ENCODE measurements at places on chromosomes 1 and 21.

DNA sequence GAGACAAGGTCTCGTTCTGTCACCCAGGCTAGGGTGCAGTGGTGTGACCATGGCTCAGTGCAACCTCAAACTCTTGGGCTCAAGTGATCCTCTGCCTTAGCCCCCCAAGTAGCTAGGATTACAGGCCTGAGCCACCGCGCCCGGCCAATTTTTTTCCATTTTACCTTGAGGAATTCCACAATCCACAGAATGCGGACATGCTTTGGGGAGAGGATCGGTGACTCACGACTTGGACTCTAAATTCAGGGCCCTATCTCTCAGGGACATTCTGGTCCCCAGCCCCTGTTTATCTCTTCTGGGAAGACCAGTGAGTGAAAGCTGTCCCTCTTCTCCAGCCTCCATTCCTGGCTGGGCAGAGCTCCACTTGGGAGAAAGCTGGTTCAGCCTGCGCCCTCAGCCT is 5.2 kb downstream of the PADI1 start:
- no peak for DNase-seq

DNA sequence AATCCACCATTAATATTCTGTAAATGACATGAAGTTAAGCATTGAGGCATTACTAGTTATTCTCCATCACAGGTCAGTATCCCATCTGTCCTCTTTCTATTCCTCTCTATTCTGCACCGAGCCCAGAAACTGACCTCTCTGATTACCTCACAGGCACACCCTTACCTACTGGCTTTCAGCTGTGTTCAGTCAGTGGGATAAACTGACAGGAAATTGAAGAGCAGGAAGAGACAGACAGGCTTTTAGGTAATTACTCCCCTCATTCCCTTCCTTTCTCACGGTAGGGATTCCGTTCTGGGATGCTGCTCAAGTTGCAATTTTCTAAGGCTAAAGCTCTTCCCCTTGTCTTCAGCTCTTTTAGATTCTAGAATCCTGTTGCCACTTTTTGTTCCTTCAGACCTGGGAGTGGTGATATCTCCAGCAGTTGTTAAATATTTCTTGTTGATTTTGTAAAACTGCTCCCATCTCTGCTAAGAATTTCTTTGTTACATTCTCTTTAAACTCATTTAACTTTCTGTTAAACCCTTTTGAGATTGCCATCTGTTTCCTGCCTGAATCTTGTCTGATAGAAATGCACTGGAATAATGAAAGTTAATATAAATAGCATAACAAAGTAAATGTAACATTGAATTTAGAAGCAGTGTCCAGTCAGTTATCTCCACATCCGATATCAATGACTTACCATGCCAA is 1063.4 kb downstream of the PLA2G4A start:
- DNase-seq: no peak

DNA sequence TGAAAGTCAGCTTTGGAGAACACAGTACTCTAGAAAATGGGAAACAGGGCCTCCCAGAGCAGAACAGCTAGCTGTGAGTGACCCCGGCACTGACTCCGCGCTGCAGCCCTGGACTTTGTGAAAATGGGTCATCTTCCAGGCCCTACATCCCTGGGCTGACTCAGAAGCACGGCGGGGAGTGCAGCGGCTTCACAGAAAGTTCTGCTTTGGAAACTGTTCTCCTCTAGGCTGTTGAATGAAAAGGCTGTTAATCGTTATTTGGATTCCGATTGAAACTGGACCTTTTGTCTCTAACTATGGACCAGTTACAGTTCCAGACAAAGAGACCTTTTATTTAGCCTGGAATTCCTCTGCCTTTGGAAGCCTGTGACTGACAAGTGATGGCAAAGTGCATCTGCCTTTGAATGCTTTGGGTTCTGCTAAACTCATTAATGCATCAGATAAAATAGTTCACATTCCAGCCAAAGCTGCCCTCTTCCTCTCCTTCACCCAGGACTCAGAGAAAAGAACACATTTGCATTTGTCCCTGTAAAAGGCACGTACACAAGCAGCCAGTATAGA is 144.9 kb upstream of the HOOK1 start:
- no peak for DNase-seq

DNA sequence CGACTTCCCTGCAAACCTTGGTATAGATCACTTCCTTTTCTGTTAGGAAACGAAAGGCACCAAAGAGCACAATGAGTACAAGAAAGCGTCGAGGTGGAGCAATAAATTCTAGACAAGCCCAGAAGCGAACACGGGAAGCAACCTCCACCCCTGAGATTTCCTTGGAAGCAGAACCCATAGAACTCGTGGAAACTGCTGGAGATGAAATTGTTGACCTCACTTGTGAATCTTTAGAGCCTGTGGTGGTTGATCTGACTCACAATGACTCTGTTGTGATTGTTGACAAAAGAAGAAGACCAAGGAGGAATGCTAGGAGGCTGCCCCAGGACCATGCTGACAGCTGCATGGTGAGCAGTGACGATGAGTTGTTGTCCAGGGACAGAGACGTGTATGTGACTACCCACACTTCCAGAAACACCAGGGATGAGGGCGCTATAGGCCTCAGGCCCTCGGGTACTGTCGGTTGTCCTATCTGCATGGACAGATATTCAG is 18.5 kb downstream of the FAM89A start:
- no peak for DNase-seq

- DNase-seq: no peak
Measured at GRCh38 chr21:31730712-31731055, 1.2 kb downstream of the SCAF4 start.

- DNase-seq: no peak
Measured at GRCh38 chr1:184002071-184002470, 35.5 kb downstream of the COLGALT2 start.

DNA sequence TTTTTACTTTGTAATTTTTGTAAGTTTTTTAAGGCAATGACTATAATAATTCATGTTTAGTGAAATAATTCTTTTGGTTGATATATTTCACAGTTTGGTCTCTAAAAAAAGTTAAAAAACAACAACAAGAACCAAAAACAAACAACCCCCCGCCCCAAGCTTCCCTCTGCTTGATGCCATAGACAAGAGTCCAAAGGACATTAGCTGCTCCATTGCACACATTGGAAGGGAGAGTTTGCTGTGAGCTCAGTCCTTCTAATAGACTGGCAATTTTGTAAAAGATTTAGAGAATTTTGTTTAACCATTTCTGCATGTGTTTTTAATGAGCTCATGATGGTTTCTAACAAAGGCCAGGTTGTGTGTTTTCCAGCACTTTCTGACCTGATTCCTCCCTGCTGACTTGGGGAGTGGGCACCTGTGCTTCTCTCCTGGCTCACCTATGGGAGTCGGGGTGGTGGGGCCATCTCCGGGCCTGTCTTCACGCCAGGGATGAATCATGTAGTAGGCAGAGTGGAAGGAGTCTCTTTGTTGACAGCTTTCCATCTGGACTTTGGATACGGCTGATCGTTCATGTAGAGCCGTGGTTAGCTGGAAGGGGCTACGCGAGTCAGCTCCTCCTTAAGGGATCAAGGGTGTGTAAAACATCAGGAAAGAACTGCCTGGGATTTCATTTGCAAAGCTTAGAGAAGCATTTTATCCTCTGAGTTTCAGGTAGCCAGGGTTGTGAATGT is 14.1 kb downstream of the ZBTB18 start:
- no peak for DNase-seq

DNA sequence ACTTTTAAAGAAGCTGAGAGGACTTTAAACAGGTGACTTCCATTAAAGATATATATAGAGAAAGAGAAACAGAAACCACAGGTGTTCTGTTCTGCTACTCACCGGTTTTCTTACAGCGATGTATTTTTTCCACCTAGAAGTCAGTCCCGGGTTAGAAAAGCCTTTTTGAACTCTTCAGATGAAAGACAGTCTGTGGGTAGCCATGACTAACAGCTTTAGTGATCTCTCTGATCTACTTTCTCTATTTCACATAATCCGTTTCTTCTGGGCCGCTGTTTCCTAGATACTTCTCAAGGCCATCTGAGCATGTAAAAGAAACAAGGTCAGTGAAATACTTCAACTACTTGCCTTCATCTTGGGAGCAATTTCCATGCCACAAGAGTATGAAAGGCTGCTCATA is 25.1 kb downstream of the WDR64 start:
- no peak for DNase-seq

- DNase-seq: no peak
Measured at GRCh38 chr1:4562321-4562720, 92.1 kb upstream of the AJAP1 start.

DNA sequence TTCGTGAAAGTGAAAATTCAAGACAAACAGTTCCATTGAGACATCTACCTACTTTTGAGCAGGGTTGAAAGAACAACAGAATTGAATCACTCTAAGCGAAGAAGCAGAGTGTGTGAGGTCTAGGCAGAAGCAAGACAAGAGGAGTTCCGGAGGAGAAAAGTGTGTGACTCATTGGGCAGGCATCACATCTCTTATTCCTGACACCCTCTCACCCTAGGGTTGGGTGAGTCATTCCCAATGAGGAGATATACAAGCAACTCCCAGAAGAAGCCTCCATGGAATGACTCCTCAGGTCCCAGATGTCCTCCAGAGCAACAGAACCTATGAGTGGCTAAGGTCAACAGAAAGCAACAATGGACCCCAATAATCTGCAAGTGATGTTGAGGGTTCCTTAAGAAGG is 138.1 kb downstream of the TPR start:
- DNase-seq: no peak

- DNase-seq: no peak
Measured at GRCh38 chr1:70922196-70922595, 125.4 kb downstream of the PTGER3 start.
